Natural killer cell (primary cell): ENCODE measurements at places on chromosomes 3 and 15. TPM values are rescaled to one million over a fixed set of nuclear protein-coding genes. Genes with fewer than 3 reads are reported as not detected.

DNA sequence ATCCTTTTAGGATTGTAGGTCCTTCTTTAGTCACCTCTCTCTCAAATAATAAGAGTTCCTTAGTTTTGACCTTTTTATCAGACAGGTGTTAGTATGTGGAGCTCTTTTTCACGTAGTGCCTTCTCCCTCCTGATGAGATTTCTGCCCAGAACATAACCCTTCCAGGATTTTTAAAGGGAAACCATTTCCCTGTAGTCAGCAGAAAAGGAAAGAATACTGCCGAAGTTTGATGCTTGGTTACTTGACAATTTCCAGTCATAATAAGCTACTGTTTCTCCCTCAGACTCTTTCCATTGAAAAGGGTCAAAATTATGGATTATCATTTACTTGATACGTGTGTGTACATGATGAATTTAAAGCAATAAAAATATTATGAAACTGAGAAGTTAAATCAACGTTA lies 73.1 kb downstream of the VPS8 start:
- H3K4me1 ChIP-seq, result no peaks in the 10 kb centered on the region
- H3K27ac ChIP-seq, result no peak overlapping the region
- H3K4me3 ChIP-seq, result no peak overlapping the region
- H3K27me3 ChIP-seq, result no peaks in the 10 kb centered on the region
- peaks cover 30% of the 10 kb centered on the region for H3K36me3 ChIP-seq

DNA sequence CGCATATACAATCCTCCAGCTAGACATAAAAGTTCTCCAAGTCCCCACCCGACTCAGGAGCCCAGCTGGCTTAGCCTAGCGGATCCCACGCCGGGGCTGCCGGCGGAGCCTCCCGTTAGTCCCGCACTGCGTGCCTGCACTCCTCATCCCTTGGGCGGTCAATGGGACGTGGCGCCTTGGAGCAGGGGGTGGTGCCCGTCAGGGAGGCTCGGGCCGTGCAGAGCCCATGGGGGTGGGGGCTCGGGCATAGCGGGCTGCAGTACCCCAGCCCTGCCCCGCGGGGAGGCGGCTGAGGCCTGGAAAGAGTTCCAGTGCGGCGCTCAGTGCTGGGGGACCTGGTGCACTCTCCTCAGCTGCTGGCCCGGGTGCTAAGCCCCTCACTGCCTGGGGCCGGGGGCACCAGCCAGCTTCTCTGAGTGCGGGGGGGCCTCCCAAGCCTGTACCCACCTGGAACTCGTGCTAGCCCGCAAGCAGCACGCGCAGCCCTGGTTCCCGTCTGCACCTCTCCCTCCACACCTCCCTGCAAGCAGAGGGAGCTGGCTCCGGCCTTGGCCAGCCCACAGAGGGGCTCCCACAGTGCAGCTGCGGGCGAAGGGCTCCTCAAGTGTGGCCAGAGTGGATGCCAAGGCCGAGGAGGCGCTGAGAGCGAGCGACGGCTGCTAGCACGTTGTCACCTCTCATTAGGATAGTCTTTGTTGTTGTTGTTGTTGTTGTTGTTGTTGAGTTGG lies 12.2 kb upstream of the CCDC50 start:
- no peaks in the 10 kb centered on the region for H3K27me3 ChIP-seq
- H3K27ac ChIP-seq, result no peak overlapping the region
- no peaks in the 10 kb centered on the region for H3K36me3 ChIP-seq
- H3K4me3 ChIP-seq, result no peak overlapping the region
- no peak for DNase-seq

- H3K4me3 ChIP-seq, result no peak overlapping the region
- no peaks in the 10 kb centered on the region for H3K4me1 ChIP-seq
- H3K27ac ChIP-seq, result no peak overlapping the region
These were observed 40.6 kb downstream of the TNK2 start for GRCh38 chr3:195867631-195868335.

GRCh38 chr3:43883729-43884396 lies 193.1 kb downstream of the ABHD5 start:
- DNase-seq, result no peak
- no peak overlapping the region for H3K4me3 ChIP-seq
- H3K36me3 ChIP-seq, result no peaks in the 10 kb centered on the region
- H3K27me3 ChIP-seq, result no peaks in the 10 kb centered on the region
- no peaks in the 10 kb centered on the region for H3K4me1 ChIP-seq

FBLN2 gene
- total RNA-seq, result 0.61 TPM
